Activated T-helper 1 cell treated with Interleukin-2 at 50 U/mL for 16 hours (primary cell): ENCODE measurements at places on chromosomes 6 and 20.

DNA sequence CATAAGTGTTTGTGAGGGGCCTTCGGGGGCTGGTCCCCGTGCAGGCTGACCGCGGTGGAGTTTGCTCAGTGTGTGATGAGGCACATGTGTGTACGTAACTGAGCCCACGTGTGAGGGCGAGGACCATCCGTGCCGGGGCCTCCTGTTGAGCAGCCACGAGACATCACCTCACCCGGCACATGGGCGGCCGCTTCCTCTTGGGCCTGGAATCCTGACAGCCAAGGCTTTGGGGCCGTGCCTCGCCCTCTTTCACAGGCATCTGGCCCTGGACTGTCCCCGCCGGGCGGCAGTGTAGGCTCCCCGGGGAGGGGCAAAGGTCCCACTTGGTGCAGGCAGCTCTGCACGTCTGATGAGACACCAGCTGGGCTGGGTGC is 202.3 kb downstream of the DLL1 start:
- DNase-seq: no peak

DNA sequence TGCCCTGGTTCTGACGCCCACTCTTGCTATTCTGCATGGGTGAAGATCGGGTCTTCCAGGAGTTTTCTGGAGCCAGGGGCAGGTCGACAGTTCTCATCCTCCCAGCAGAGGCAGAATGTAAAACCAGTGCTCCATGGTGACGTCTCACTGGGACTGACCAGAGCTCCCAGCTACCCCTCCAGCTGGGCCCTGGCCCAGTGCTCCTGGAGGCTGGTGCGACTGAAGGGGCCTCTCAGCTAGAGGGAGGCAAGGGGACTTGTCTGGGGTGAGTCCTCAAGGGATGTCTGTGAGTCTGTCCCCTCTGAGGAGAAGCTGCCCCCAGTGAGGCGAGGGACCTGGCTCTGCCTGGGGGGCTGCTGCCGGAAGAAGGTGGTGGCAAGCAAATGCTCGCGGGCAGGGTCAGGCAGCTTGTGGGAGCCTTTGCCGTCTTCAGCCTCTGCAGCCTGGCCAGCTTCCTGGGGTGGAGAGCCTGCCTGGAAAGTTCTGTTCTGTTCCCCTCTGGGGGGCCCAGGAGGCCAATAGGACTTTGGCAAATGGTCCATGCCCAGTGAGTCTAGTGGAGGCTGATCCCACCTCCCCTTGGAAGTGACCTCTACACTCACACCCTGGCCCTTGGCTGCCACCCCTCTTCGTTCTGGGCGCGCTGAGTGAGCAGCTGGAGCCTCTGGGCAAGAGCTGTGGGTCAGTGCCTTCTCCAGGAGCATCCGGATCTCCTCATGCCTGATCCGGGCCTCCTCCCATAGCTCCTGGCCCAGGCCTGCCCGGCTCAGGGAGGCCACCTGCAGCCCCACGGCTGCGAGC is 47.5 kb downstream of the KIAA1755 start:
- DNase-seq: no peak

DNA sequence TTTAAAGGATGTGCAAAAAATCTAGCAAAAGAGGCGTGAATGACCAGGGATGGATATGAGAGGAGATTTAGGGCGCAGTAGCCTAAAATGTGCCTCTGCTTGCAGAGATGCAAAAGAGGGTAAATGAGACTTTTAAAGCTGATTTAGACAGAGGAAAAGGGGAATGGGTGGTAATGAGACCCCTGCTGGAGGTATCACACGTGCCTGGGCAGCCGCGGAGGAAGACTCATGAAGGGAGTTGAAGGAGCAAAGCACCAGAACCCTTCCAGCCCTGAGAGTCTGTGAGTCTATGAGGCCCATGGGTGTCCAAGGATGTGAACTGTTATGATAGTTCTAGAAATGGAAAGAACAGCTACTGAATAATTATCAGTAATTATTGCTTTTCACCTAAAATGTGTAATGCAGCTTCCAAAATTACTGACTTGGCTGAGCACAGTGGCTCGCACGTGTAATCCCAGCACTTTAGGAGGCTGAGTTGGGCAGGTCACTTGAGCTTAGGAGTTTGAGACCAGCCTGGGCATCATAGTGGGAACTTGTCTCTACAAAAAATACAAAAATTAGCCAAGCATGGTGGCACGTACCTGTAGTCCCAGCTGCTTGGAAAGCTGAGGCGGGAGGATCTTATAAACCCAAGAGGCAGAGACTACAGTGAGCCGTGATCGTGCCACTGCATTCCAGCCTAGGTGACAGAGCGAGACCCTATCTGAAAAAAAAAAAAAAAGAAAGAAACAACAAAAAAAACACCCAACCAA is 38.2 kb upstream of the TIAM2 start:
- no peak for DNase-seq

DNA sequence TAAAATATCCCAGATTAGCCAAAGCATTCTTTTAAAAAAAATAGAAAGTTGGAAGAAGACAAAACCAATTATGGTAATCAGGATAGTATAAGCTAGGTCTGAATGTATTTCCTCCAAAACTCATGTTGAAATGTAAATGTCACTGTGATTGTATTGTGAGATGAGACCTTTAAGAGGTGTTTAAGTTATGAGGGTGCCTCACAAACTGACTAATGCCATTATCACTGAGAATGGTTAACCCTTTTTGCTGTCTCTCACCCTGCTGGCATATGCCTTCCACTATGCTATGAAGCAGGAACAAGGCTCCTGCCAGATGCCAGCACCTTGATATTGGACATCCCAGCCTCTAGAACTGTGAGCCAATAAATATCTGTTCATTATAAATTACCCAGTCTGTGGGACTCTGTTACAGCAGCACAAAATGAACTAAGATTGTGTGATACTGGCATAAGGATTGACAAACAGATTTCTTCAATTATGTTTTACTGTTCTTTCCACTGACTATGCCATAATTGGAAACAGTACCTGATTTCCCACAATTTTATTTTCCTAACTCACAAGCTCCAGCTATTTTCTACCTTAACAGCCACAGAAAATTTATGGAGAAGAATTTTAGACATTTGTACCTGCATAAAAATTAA is 63.8 kb downstream of the IBTK start:
- DNase-seq: no peak

DNA sequence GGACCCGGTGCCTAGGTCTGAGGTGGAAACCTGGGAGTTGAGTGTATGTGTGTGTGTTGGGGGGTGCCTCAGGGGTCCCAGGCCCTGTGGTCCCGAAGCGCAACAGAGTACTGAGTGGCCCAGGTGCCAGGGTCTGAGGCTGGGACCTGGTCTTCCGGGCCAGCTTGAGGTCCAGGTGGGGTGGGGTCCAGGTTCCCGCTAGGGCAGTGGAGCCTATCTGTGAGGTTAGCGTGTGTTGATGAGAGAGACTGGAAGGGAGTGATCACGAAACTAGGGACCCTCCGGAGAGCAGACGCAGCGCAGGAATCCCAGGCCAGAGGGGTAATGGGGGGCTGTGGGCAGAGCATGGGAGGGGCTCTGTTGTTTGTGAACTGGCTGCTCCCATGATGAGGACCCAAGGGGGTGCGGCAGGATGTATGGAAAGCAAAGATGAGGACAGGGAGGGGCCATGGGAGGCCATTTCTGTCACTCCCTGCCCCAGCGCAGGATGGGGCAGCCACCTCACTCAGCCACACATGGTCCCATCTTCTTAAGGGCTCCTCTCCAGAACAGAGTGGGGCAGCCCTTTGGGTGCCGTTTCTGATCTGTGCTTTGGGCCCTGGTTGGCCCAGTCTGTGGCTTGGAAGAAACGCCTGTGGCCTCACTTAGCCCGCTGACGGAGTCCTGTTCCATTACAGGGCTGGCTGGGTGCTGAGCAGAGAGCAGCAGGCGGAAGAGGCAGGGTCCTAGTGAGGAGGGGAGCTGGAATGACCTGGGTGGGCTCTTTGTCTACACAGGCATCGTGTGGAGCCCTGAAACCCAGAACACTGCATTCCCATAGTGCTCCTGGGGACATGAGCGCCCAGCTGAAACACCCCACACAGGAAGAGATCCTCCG is 872 bp downstream of the HSPA12B start:
- DNase-seq: no peak

- DNase-seq: no peak
Measured at GRCh38 chr6:4698901-4699659, 77.1 kb upstream of the CDYL start.

- no peak for DNase-seq
Measured at GRCh38 chr6:167058261-167058660, 59.1 kb downstream of the CEP43 start.

GRCh38 chr20:37697314-37697713 is 3.5 kb downstream of the CTNNBL1 start:
- DNase-seq: no peak

GRCh38 chr20:18090044-18090443 is 32.3 kb upstream of the OVOL2 start:
- no peak for DNase-seq

DNA sequence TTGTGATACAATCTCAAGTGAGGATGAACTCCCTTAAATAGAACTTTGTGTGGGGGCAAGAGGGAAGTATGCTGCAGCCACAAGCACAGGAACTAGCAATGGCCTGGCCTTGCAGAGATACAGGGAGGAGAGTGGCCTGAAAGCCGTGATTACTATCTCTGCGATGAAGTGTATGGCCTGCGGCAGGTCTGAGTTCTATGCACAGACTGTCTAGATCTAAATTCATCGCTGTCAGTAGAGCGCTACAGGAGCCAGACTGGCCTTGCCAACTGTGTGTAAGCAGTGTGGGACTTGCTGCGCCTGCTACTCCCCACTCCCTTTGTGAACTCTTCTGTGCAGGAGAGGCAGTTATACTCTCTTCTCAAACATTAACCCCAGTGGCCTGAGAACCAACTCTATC is 997.0 kb downstream of the GRIK2 start:
- no peak for DNase-seq

DNA sequence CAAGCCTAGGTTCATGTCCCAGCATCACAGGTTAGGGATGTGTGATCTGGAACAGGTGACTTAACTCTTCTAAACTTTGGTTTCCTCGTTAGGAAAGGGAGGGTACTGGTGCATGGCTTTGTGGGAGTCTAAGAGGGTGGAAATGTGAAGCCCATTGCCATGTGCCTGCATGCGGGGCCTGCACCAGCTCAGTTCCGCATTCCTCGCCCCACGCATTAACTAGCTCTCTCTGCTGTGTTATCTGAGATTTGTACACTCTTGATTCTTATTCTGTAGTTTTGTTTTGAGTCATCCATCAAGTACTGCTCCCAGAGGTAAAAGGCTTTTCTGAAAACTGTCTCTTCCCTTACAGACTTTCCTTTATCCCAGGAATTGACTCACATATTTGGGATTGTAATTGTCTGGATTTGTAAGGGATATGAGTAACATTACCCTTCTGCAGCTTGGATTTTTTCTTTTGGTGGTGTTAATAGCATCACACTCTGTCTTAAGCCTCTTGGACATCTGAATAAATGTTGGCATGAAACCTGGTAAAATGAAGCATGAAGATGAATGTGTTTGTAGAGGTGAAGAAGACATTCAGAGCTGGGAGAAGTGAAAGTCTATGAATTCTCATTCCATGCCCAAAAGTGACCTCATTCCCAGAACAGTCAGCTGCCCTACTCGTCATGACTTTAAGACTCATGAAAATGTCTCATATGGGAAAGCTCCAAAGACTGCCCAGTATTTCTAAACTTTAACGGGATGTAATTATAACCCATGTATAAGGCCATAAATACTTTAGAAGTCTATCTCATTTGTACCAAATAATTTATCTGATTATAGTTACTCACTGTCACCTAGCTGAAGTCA is 357.3 kb downstream of the FOXA2 start:
- DNase-seq: no peak

GRCh38 chr6:100228834-100229441 is 234.9 kb upstream of the MCHR2 start:
- DNase-seq: no peak

DNA sequence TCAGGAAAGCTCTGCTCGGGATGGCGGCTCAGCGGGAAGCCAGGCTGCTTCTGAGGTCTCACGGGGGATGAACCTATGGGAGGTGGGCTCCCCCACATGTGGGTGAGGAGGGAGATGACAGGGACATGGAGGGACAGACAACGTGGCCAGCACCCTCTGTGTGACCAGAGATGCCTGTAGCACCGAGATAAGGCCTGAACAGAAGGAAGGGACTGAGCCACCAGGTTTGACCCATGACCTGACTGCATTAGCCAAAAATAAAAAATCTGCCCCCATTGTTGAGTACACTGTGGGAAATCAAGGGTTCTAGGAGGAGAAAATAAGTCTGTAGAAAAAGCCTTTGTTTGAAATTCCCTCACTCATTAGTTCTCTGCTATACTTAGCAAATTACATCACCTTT is 105.7 kb downstream of the RNASET2 start:
- DNase-seq: no peak

DNA sequence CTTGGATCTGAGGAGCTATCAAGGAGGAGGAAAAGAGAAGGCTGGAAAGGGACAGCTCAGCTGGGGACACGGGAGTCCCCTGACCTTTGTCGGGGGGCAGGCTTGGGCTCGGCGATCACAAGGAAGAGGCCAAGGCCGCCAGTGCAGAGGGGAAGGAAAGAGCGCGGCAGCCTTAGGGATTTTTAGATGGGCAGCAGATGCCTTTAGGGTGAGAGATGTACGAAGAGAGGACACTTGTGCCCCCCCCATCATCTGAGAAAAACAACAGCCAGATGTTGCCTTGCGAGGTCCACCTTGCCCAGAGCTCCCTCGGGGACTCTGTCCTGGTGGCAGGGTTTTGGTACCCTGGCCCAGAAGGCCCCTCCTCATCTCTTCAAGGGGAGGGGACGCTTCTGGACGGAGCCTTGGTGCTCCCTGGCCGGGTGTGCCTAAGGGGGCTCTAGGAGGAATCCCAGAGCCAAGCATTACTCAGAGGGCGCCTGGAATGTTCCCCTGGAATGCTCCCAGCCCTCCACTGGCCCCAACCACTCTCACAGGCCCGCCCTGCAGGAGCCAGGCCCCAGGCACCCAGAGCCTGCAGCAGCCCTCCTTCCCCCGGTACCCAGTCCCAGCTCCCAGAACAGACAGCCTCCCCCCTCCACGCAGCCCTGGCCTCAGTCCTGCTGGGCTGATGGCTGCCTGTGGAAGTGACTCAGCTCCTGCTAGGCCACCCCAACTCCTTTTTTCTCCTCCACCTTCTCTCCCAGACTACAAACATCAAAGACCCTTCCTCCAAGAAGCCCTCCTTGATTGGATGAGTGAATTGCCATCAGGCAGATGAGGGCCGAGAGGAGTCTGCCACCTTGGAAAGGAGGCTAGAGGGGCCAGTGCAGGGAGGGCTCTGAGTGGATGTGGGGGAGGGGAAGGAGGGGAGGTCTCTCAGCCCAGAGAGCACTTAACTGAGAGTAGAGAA is 1.8 kb downstream of the ADAM33 start:
- no peak for DNase-seq
